ENCODE measurements at places on chromosomes 7 and 10. TPM values are rescaled to one million over a fixed set of nuclear protein-coding genes. Genes with fewer than 3 reads are reported as not detected.

CTTNBP2 gene
- 13.1 TPM for total RNA-seq

HOXA2 gene
- 1.4 TPM for total RNA-seq

ACTR3C gene
- total RNA-seq: 6.5 TPM

SPRN gene
- total RNA-seq: 0.74 TPM

WDFY4 gene
- 4.9 TPM for total RNA-seq

All from urinary bladder (tissue), 4 donors.